Stimulated activated CD4-positive, alpha-beta T cell treated with anti-CD3 and anti-CD28 coated beads, Interleukin-1b, Interleukin-23, amount 100 ng/mL, for 4 hours (primary cell): ENCODE measurements at places on chromosomes 11 and 22.
A peak's percentile ranks its signal among the peaks of the same experiment; 100 is the strongest.

DNA sequence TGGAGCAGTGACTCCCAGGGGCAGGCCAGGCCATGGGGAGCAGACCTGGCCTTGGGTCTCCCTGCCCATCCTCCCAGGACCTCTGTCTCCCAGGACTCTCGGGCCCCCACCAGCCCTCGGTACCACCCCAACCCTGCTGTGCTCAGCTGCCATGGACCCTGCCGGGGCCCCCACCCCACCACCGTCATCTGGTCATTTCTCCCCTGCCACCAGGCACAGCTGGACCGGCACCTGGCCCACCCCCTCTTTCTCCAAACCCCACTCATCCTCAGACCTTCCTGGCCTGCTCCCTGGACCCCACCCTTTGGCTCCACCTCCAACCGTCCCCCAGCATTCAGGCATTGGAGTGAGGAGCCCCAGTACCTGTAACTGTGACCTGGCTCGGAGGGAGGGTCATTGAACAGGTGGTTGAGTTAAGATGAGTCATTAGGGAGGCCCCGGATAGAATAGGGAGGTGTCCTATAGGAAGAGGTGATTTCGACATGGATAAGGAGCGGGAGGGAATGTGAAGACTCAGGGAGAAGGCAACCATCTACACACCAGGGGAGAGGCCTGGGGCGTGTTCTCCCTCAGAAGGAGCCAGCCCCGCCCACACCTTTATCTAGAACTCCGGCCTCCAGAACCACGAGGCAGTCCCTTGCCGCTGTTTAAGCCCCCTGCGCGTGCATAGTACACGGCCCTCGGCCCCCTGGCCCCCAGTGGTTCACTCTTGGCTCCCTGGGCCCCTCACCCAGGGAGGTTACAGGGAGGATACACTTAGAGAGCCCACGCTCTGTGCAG is 1395.9 kb downstream of the BRD1 start:
- DNase-seq: no peak

GRCh38 chr11:10485646-10486045 is 30.6 kb downstream of the AMPD3 start:
- no peak for DNase-seq

DNA sequence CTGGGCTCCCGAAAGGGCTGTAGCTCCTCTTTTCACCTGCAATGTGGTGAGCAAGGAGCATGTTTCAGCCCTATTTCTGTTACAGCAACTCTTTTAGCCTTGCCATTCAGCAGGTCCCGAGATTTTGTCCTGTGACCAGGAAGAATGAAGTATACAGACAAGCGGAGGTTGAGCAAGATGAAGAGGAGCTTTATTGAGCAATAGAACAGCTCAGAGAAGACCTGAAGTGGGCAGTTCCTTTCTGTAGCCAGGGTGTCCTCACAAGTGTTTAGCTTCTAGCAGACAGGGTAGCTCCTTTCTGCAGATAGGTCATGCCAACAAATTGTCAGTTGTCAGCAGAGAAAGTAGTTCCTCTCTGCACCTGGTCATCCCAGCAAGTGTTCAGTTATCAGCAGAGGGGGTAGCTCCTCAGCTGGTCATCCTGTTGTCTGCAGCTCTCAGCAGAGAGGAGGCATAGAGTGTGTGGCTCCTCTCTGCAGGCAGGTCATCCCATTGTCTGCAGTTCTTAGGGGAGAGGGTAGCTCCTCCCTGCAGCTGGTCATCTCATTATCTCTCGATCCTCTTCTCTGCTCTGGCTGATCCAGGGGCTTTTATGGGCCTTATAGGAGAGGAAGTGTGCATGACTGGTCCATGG is 5.4 kb upstream of the OR56A4 start:
- no peak for DNase-seq

DNA sequence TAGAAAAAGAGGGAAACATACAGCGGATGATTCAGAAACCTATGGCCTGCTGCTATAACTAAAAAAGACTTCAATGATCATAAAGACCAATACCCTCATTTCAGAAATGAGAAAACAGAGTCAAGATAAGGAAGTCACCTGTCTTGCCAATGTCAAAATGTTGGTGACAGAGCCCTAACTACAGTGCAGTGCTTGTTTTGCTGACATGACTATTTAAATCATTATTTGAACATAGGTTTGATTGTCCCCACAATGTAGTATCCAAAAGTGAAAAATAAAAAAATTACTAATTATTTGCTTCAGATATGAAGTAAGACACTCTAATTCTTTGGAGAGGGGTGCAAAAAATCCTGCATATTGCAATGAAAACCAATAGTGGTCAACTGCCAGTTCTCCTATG is 115.7 kb downstream of the SOX6 start:
- no peak for DNase-seq

GRCh38 chr11:121810291-121810690 is 305.7 kb downstream of the BLID start:
- DNase-seq: no peak

GRCh38 chr11:9672918-9673317 is 9.0 kb downstream of the SWAP70 start:
- no peak for DNase-seq

DNA sequence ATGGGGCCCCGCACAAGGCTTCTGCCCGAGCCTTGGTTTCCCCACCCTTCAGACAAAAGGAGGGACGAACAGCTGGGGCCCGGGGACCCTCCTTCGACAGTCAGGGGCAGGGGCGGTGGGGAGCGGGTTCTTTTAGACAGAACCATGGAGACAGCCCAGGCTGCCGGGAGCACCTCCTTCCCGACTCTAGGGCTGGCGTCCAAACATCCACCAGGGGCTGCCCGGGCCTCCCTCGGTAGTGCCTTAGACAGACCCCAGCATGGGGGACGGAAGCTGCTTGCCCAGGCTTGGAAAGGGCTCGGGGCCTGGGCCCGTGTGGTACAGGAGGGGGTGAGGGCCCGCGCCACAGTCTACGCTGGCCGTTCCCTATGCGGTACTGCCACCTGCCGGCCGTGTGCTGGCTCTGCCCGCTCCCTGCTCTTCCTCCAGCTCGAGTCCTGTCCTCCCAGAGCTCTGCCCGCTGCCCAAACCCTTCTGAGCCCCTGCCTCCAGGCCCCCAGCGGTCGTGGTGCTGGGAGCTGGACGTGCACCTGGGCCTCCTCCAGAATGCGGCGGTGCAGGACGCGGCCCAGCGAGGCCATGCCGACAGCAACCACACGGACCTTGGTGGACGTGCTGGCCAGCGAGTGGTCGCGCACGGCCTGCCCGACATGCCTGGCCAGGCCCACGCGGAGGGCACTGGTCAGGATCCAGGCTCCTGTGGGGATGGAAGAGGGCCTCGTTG is 20.1 kb downstream of the TSSC4 start:
- DNase-seq: peak; percentile 70

GRCh38 chr11:59199546-59200422 is 12.9 kb downstream of the MPEG1 start:
- no peak for DNase-seq

DNA sequence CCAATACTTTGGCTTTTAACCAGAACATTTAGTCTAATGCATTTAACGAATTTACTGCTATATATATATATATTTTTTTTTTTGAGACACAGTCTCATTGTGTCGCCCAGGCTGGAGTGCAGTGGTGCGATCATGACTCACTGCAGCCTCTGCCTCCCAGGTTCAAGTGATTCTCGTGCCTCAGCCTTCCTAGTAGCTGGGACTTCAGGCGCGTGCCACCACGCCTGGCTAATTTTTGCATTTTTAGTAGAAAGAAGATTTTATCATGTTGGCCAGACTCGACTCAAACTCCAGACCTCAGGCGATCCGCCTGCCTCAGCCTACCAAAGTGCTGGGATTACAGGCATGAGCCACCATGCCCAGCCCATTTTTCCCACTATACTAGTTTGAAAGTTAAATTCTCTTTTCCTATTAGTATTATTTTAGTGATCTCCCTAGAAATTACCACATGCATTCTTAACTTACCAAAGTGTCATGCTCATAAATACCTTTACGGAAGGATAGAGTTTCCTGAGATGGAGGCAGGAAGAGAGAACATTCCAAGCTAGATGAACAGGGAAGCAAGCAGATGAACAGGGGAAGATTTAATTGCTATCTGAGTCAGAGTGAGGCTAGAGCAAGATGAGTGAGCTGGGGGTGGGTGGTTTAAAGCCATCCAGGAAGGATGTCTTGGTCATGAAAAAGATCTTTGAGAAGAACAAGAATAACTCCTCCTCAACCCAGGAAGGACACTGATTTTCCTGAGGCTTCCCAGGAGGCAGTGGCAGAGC is 4.4 kb upstream of the PGAP2 start:
- DNase-seq: no peak

GRCh38 chr22:22800716-22801115 is 86.9 kb upstream of the IGLL5 start:
- no peak for DNase-seq

GRCh38 chr11:60699284-60699691 is at the start of gene MS4A8:
Gene MS4A8, plus strand, starts transcription at chr11:60699612. Its CDS starts 1,249 bp downstream, at chr11:60700861.
- no peak for DNase-seq

DNA sequence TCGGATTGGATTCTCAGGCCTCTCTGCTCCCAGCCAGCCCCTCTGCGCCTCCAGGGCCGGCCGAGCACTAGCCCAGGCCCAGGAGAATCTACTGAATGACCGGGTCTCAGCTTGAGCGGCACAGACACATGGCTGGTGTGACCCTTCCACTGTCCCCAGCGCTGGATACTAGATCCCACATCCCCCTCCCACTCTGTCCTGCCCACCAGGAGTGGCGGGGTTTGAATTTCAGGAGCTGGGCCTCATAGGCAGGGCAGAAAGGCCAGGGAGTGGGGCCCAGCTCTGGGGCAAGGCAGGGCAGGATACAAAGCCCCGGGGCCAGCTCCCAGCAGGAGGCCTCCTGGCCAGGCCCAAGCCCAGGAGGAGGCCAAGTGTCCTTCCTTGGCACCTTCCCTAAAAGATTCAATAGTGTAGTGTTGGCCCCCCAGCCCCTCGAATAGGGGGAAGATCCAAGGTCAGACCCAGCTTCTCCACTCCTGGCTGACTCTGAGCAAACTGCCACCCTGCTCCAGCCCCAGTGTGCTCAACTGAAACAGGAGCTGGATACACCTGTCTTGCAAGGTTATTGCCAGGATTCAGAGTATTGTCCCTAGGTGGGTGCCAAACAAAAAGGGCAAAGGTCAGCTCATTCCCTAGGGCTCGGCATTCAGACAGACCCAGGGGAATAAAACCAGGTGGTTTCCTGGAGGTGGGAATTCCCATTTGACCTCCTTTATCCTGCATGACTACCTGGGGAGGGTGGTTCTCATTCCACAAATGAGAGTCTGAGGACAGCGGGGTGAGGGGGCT is 22.5 kb upstream of the TCF20 start:
- DNase-seq: no peak

- DNase-seq: no peak
These were observed 617.1 kb downstream of the BRD1 start for GRCh38 chr22:49210606-49211005.

- DNase-seq: no peak
These were observed 116.9 kb upstream of the TTC12 start for GRCh38 chr11:113197446-113197845.

GRCh38 chr11:3860375-3860774 is 4.9 kb downstream of the STIM1 start:
- no peak for DNase-seq

- no peak for DNase-seq
These were observed 133.2 kb downstream of the ADAMTS15 start for GRCh38 chr11:130581646-130582045.

DNA sequence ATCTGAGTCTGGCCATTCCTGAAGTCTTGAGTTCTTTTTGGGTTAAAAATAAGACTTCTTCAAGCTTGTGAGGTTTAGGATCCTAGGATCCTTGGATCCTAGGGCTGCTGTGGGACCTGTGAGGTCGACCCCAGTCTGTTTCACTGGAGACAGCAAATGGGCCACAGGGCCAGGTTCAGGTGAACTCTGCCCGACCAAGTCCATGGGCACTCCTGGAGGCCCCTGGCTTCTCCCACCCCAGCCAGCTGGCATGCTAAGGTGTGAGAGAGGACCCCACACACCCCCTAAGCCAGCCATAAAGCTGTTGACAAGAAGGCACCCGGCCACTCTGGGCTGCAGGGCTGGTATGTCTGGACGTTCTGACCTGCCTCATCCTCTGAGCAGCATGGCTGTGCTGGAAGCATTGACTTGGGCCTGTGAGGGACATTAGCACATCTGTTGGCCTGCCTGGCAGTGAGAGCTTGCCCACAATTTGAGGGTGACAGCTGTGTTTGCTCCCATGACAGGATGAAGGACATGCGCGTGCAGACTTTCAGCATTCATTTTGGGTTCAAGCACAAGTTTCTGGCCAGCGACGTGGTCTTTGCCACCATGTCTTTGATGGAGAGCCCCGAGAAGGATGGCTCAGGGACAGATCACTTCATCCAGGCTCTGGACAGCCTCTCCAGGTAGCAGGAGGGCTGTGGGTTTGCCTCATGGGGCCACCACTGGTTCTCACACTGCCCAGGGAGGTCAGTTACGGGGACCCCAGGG is 16.0 kb downstream of the CLDN5 start:
- no peak for DNase-seq

GRCh38 chr22:23503736-23504440 is 76.2 kb downstream of the IGLL1 start:
- DNase-seq: no peak

DNA sequence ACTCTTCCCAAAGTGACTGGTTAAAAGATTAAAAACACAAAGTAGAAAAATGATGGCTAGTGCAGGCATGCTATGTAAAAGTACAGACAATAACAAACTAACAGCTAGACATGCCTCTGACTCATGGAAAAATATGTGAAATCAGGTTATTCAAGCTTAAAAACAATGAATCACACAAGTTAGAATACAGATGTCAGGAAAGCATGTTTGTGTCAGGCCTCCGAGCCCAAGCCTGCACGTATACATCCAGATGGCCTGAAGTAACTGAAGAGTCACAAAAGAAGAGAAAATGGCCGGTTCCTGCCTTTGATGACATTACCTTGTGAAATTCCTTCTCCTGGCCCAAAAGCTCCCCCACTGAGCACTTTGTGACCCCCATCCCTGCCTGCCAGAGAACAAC is 110.1 kb downstream of the NOX4 start:
- DNase-seq: no peak

DNA sequence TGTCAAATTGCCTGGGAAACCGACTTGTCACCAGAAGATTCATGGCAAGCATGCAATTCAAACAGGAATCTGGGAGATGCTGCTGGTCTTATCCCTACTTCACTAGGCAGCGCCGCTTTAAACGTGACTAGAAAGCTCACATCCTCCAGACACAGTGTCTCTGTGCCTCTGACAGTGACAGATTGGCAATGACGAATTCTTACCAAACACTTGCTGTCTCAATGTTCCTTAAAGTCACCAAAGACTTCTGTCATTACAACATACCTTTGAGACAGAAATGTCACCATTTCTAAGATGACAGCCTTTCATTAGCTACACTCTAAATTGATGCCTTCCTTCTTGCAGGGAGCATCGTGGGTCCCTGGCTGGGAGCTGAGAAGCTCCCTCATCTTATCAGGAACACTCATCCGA is 197.8 kb downstream of the CWF19L2 start:
- DNase-seq: no peak

GRCh38 chr11:70713988-70714665 is 315.8 kb downstream of the CTTN start:
- DNase-seq: no peak
